Stimulated activated CD8-positive, alpha-beta memory T cell treated with anti-CD3 and anti-CD28 coated beads, Interleukin-4, amount 100 ng/mL, for 1 hour (primary cell): ENCODE measurements at places on chromosomes 4 and X.

GRCh38 chr4:41339812-41340809, 83.4 kb downstream of the UCHL1 start:
- no peak for DNase-seq

GRCh38 chr4:663438-664428, 10.3 kb downstream of the ATP5ME start:
- DNase-seq, result peak; percentile 47

- DNase-seq, result no peak
These were observed 167.4 kb downstream of the GABRB1 start for GRCh38 chr4:47198791-47199190.

DNA sequence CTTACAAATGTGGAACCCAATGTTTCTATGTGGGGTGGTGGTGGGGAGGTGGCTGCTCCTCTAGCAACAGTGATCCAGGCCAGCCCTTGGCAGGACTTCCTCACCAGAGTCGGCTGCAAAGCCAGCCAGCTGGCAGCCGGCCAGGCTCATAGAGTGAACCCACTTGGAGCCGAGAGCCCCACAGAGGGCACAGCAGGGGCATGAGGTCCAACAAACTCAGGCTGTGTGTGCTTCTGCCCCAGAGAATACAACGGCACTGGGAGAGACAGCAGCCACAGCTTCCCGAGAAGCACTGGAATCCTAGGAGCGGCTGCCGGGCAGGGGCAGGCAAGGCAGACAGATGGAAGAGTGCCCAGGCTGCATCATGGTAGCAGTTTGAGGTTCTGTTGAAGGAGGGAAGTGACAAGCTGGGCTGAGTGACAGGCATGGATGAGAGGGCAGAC, 23.5 kb upstream of the SOWAHD start:
- no peak for DNase-seq

GRCh38 chr4:76206222-76206942, 7.2 kb downstream of the SCARB2 start:
- DNase-seq, result no peak

- no peak for DNase-seq
These were observed 118.8 kb downstream of the SMIM20 start for GRCh38 chr4:26032630-26033317.

DNA sequence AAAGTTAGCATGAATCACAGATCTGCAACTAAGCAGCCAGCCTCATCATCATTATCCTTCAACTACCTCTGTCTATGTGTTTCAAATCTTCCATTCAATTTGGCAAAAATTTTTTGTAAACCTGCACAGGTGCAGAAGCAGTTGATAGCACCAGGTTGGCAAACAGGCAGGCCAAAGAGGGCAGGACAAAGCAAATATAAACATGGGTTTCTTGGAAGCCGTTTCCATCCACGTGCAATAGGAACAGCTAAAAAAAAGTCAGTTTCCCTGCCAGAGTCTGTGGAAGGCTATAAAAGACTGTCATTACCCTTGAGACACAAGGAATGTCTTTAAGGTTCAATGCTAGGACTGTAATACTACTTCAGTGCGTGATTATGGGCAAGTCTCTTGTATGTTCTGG, 253.2 kb downstream of the PDHA2 start:
- no peak for DNase-seq

DNA sequence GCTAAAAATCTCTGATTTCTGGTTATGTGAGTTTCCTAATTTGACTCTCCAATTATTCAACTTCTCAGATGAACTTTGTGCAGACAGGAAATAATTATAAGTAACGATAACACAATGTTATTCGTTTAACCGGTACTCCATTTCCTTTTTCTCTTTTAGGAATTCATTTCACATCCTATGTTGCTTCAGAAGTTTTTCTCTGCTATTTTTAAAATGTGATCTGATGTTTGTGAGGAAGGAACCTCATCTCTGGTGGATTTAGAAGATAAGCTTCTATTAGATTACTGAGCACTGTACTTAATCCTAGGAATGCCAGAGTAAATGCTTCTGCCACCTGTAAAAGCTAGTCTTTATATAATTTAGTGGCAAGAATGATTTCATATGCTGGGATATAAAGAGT, 116.0 kb upstream of the ETNPPL start:
- DNase-seq, result no peak

GRCh38 chr4:26028793-26029567, 115.0 kb downstream of the SMIM20 start:
- DNase-seq, result no peak

GRCh38 chrX:53729751-53730150, 43.2 kb upstream of the HUWE1 start:
- no peak for DNase-seq

GRCh38 chrX:38864165-38864564, 62.9 kb downstream of the MID1IP1 start:
- no peak for DNase-seq

GRCh38 chr4:88735564-88735963, 37.9 kb upstream of the NAP1L5 start:
- no peak for DNase-seq

GRCh38 chr4:26709246-26709645, 125.4 kb downstream of the TBC1D19 start:
- no peak for DNase-seq

DNA sequence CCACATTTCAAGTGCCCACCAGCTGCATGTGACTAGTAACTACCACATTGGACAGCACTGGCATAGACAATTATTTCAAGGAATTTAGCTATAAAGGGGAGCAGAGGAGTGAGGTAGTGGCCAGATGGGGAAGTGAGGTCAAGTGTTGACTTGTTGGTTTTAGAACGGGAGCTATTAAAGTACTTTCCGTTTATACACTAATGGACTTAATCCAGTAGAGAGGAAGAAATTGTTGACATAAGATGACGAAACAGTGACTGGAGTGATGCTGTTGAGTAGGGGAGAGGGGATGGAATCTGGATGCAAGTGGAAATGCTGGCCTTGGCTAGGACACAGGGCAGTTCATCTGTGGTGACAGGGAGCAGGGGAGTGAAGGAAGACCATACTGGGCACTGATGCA, 154.4 kb downstream of the AMMECR1 start:
- DNase-seq, result no peak

- no peak for DNase-seq
These were observed 49.0 kb downstream of the GBA3 start for GRCh38 chr4:22741744-22742143.

DNA sequence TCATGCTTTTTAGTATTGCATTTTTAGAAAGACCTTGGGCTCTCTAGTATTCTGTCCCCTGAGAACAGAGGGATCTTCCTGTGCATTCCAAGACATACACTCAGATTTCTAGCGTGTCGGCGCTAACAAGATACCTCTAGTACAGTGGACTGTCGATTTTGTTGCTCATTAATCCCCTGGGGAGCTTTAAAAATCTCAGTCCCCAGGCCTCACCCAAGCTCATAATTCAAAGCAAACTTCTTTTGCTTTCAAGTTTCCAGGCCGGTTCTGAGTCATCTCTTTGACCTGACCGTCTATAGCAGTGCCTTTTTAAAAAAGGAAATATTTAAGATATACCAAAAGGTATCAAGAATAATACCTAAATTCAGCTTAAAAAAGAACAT, 137.0 kb downstream of the AMMECR1 start:
- DNase-seq, result no peak

DNA sequence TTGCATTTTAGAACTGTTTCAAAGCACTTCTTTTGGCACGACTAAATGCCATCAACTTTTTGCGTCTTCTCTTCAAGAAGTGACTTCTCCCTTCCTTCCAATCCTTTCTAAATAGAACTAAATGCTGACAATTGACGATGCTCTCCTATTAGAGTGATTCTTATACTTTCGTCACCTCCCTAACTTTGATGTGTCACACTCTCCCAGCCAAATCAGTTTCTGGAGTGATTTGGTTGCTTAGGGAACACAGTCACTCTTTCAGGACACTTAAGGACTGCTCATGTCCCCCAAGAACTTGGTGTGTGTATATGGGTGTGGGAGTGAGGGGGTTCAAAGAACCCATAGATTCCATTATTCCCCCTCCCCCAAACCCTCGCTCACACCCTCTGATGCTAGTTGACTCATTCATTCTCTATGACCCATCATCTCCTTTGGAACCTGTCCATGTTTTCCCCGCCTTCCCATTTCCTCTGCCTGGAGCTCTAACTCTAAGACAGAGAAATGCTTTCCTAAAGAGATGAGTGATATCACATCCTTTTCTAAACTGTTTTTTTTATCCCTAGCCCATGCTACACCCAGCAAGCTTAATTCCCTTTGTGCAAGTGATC, 26.8 kb upstream of the AREG start:
- no peak for DNase-seq

GRCh38 chr4:122621016-122621507, at the start of gene IL21:
Gene IL21, minus strand, starts transcription at chr4:122621066. Its CDS starts 55 bp downstream, at chr4:122621011.
- no peak for DNase-seq

DNA sequence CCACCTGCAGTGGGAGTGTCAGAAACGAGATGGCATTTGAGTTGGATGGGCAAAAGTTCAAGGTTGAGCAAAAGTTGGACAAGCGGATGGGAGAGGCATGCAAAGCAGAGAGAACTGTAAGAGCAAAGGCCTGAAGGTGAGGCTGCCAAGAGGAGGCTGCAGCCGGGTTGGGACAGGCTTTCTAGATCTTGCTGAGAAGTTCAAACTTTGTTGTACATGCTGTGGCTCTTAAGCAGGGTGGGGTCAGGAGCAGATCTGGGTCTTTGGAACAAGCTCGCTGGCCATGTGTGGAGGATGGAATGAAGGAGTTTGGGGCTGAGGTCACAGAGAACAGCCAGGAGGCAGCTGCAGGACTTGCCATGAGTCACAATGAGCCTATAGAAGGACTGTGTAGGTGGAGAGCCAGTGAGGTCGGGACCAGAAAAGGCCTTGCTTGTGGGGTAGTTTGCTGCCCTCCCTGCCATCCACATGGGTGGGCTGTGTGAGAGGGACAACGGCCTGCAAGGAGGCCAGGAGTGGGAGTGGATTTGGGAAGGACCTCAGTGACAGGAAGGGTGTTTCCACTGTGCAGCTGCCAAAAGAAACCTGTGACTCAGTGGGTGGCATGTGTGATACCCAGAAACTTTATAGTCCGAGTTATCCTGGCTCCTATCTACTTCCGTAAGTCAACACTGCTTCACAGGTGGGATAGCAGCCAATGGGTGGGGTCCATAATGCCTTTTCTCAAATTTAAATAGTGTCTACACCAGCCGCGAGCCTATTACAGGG, 210.4 kb downstream of the MID1IP1 start:
- DNase-seq, result no peak

- no peak for DNase-seq
These were observed 72.2 kb upstream of the PUDP start for GRCh38 chrX:7220121-7220520.

- no peak for DNase-seq
These were observed 11.1 kb upstream of the GPM6A start for GRCh38 chr4:175823015-175823742.

GRCh38 chr4:105944540-105944939, 49.3 kb downstream of the NPNT start:
- DNase-seq, result no peak

- no peak for DNase-seq
These were observed 332.7 kb downstream of the UNC5C start for GRCh38 chr4:95215991-95216605.

- no peak for DNase-seq
These were observed 160.7 kb downstream of the MID1IP1 start for GRCh38 chrX:38961936-38962335.

DNA sequence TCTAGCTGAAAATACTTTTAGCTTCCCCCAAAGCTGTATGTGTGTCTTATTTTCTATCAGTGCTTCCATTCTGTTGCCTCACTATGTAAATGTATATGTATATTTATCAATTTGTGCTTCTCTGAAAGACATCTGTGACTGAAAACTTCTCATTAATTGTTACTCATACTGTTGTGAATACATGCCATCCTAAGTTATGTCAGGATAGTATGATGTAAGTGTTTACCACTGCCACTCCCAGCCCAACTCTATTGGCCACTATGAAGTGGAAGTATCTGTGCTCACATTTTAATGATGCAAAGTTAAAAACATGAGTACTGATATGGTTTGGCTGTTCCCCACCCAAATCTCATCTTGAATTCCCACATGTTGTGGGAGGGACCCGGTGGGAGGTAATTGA, 24.4 kb downstream of the GATB start:
- DNase-seq, result no peak

- no peak for DNase-seq
These were observed 69.9 kb upstream of the GABRE start for GRCh38 chrX:152044383-152044782.

DNA sequence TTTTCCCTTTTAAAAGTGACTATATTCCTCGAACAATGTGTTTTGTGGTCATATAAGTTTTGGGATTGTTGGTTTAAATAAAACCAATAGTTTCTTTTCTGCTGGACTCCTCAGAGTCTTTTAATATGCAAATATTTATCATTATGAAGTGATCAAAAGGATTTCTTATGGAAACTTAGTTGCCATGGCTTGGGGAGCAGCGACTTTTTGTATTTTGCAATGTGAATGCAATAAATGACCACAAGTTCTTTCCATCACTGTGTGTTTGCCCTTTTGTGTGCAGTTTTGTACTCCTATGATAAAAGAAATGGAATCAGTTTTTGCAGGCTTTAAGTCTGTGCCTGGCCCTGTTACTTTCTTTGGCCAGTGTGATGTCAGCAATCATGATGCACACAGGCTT, 68.5 kb upstream of the NUDT6 start:
- no peak for DNase-seq

- DNase-seq, result no peak
These were observed 6.6 kb upstream of the AVPR2 start for GRCh38 chrX:153897899-153898298.

DNA sequence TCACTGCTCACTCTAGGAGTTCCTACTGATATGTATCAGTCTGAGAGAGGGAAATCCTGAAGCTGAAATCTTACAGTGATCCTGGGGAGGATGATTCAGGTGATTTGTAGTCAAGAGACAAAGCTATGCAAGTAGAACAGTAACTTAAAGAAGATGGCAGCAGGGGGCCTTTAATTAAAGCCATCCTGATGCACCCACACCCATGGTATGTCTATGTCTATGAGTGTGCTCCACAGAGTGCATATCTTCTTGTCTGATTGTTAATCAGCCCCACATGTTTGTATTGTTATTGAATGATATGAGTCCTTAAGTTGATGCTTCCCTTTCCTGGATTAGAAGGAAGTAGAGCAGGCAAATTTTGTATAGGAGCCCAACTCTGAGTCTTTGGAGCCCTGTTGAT, 78.8 kb downstream of the NHS start:
- no peak for DNase-seq

GRCh38 chrX:7170898-7171297, 22.9 kb upstream of the PUDP start:
- no peak for DNase-seq

GRCh38 chr4:5990446-5991160, 27.6 kb downstream of the C4orf50 start:
- no peak for DNase-seq

GRCh38 chrX:151176231-151176750, at the start of gene GPR50:
Gene GPR50, plus strand, starts transcription at chrX:151176584. Its CDS starts 138 bp downstream, at chrX:151176722.
- no peak for DNase-seq

GRCh38 chr4:793093-793861, 32.7 kb downstream of the CPLX1 start:
- no peak for DNase-seq

GRCh38 chr4:7264694-7265093, 72.4 kb downstream of the SORCS2 start:
- DNase-seq, result no peak

GRCh38 chr4:146488495-146489174, 33.1 kb downstream of the SLC10A7 start:
- no peak for DNase-seq
